Mucosa of gallbladder (tissue), 1 donor: ENCODE measurements at places on chromosomes 4 and X. TPM values are rescaled to one million over a fixed set of nuclear protein-coding genes. Genes with fewer than 3 reads are reported as not detected.

The ARAF gene
- total RNA-seq: 96.5 TPM

The WAS gene
- 11.5 TPM for total RNA-seq

The SOD3 gene
- total RNA-seq: 86.8 TPM

The FAM47B gene
- not detected for total RNA-seq

The XAGE5 gene
- not detected for total RNA-seq
